GM12878 (cell line): ENCODE measurements at places on chromosomes 2 and 18. TPM values are rescaled to one million over a fixed set of nuclear protein-coding genes. Genes with fewer than 3 reads are reported as not detected.

- DNase-seq, result no peak
These were observed 178.5 kb downstream of the ACTR3 start for GRCh38 chr2:114068438-114068837.

DNA sequence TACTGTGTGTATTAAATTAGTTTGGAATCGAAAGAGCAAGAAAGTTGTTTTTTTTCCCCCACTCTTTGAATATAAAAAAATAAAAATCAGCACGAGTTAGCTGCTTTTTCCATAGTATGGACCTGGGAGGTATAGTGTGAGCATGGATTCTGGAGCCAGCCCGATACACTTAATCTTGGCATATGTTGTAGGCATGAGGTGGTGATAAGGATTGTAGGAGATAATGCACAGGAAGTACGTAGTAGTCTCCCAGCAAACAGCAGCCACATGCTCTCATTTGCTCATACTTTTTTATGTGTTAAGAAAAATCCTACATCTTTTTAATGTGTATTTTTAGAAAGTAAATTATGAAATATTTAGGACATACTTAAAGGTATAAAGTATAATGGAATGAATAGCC, 2.1 kb upstream of the DNAJC27 start:
- DNase-seq, result no peak

DNA sequence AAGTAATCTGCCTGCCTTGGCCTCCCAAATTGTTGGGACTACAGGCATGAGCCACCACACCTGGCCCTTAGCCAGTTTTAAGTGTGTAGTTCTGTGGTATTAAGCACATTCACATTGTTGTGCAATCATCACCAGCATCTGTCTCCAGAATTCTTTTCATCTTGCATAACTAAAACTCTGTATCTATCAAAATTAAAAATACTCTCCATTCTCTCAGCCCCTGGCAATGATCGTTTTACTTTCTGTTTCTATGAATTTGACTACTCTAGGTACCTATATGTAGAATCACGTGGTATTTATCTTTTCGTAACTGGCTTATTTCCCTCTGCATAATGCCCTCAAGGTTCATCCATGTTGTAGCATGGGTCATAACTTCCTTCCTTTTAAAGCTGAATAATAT, 45.5 kb upstream of the CAVIN2 start:
- no peak for DNase-seq

DNA sequence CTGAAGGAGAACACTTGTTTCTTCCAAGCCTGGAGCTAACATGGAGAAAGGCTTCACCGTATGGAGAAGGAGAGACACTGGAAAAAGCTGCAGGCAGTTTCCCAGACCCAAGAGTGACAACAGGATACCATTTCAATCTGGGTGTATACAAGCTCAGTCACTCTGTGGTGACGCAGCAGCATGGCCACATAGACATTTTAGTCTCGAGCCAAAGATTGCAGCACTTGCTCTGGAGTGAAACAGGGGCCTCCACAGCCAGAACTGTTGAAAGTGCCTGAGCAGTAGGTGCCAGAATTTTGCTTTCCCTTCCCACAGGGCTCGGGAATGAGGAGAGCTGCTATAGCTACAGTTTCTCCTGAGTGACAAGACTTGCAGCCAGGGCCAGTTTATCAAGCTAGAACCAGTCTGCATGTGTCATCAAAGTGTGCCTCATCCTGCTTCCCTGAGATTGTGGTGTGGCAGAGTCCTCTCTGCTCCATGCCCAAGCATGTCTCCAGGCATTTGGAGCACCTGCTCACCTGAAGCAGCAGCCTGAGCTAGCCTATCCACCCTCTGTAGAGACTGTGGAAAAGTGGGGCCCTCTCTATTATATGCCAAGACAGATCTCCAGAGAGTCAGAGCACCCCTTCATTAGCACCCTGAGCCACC, 234.6 kb upstream of the CDH19 start:
- DNase-seq, result no peak

GRCh38 chr2:109523536-109524361, 90.0 kb downstream of the SEPTIN10 start:
- no peak for DNase-seq

DNA sequence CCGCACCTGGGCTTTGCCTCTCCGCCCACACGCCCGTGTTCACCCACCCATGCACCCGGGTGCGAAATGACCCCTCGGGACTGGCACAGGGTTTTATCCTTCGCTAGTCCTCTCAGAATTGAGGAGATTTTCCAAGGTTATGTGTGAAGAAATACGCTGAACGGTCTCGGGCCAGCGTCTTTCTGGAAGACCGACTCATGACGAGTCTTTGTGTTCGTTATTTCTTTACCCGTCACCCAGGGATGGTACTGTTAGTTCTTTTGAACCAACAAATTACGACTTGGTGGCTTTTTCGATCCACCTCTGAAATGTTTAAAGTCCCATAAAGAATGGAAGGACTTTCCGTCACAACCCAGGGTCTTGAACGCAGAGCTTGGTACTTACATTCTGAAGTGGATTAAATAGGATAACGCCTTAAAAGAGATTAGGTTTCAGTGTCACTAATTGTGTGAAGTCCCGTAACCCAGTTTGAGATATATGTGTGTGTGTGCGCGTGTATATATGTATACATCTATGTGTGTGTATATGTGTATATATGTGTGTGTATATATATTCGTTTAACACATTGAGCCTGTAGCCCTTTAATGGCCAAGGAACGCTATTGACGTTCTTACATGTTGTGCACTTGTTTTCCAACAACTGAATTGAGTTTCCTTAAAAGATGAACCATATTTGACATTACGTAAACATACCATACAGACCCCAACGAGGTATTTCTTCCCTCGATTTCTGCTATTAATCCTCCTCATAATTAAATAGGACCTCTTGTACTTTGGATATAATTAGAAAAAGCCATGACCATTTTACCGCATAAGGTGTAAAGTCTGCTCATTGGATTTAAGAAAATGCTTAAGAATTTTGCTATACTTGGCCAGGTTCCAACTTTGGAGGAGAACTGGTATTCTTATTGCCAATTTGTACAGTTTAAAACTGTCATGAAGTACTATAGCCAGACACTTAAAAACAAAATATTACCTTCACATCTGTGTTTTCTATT, 889 bp downstream of the ZC3H15 start:
- no peak for DNase-seq

DNA sequence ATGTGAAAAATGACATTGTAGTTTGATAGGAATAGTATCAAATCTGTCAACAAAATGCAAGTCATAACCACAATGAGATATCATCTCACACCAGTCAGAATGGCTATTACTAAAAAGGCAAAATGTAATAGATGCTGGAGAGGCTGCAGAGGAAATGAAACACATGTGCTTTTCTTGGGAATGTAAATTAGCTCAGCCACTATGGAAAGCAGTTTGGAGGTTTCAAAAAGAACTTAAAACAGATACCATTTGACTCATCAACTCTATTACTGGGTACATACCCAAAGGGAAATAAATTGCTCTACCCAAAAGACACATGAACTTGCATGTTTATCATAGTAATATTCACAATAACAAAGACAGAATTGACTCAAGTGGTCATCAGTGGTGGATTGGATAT, 572.6 kb downstream of the TRIB2 start:
- DNase-seq, result no peak

GRCh38 chr2:221492636-221493035, 79.5 kb downstream of the EPHA4 start:
- no peak for DNase-seq

- DNase-seq, result no peak
These were observed 52.5 kb downstream of the CDH2 start for GRCh38 chr18:28124131-28125029.

- DNase-seq, result no peak
These were observed 15.3 kb downstream of the ETAA1 start for GRCh38 chr2:67412424-67412823.

- DNase-seq, result peak; percentile 36
These were observed 6.6 kb upstream of the CYP27C1 start for GRCh38 chr2:127226520-127227263.

DNA sequence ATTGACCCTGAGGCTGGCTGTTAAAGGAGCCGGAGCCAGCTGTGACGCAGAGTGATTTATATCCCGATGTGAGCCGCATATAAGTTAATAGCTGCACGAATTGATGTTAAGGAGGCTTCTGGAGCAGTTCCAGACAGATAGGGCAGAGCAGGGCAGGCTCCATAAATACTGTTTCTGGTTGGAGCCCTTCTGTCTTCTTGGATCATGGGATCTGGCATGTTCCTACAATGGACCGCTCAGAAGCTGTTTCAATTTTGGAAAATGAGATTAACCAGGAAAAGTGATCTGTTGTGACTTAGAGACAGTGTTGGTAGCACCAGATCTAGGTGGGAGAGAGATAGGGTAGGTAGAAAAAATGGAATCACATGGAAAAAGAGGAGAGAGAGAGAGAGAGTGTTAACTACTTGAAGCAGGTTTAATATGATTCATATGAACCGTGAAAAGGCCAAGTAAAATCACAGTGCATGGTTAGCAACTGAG, 4.8 kb upstream of the IGFBP5 start:
- no peak for DNase-seq

GRCh38 chr18:62536005-62536404, 13.2 kb downstream of the ZCCHC2 start:
- DNase-seq, result no peak

- DNase-seq, result no peak
These were observed 138.9 kb downstream of the DYSF start for GRCh38 chr2:71592181-71592711.

- DNase-seq, result no peak
These were observed 175.2 kb downstream of the METTL4 start for GRCh38 chr18:2396162-2396505.

GRCh38 chr2:73176205-73176880, 26.0 kb upstream of the NOTO start:
- DNase-seq, result no peak

- DNase-seq, result no peak
These were observed 4.1 kb downstream of the PARD6G start for GRCh38 chr18:80243204-80243603.

DNA sequence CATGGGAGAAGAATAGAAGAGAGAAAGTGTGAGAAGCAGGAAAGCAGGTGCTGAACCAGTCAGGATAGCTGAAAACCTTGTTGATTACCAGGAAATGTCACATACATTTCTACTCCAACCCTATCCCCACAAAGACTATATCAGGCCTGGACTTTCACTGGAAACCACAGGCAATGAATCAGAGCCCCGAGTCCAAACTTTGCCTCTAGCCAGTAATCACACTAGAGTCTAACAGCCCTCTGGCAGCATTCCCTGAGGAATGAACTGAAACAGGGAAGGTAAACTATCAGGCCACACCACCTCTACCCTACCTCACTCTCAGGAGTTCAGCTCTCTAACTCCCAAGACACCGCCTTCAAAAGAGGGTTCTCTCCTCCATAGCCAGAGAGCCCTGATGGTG, 18.7 kb upstream of the IHH start:
- no peak for DNase-seq

DNA sequence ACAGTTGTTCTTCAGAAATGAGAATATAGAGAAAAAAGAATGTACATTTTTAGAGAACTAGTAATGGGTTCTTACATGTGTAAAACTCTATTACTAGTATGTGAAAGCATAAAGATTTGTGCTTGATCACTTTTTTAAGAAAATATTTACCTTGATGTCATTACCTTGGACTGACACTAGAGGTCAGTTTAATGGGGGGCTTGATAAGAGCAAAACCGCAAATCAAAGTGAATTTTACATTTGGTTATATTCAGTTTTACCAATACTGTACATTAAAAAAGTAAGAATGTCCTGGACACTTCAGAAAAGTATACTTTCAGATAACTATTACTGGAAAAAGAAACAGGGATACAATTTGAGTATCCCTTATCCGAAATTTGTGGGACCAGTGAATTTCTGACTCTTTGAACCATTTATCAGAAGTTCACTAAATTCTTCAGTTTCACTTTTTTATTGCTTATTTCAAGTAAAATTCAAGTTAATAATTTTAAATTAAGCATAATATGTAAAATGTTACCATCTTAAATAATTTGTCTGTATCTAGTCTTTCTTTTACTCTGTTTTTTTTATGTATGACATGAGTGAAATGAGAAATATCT, 1149.5 kb downstream of the DSC3 start:
- no peak for DNase-seq

- no peak for DNase-seq
These were observed 49.5 kb downstream of the INHBB start for GRCh38 chr2:120395221-120396012.

The FEZ2 gene
- 8.0 and 8.4 TPM in 2 replicates for total RNA-seq

The UGT1A3 gene
- not detected in 2 replicates for total RNA-seq

The PJVK gene
- total RNA-seq, result 2.9 and 3.1 TPM in 2 replicates

The PKDCC gene
- total RNA-seq, result 4.3 TPM in 2 replicates

The OR6B2 gene
- total RNA-seq, result not detected in 2 replicates

The CPLX4 gene
- total RNA-seq, result not detected in 2 replicates

The KYNU gene
- total RNA-seq, result 36.8 and 38.6 TPM in 2 replicates

The KCNIP3 gene
- not detected in 2 replicates for total RNA-seq

The NETO1 gene
- total RNA-seq, result not detected in 2 replicates

The NCKAP5 gene
- total RNA-seq, result 0.35 and 0.44 TPM in 2 replicates

The COLEC12 gene
- total RNA-seq, result 0.03 and 0.05 TPM in 2 replicates

The DES gene
- total RNA-seq, result 0.66 and 0.80 TPM in 2 replicates

The PRKAG3 gene
- not detected in 2 replicates for total RNA-seq

The REG1B gene
- total RNA-seq, result 2.7 and 3.9 TPM in 2 replicates
